ENCODE measurements at places on chromosomes 16 and 17.

DNA sequence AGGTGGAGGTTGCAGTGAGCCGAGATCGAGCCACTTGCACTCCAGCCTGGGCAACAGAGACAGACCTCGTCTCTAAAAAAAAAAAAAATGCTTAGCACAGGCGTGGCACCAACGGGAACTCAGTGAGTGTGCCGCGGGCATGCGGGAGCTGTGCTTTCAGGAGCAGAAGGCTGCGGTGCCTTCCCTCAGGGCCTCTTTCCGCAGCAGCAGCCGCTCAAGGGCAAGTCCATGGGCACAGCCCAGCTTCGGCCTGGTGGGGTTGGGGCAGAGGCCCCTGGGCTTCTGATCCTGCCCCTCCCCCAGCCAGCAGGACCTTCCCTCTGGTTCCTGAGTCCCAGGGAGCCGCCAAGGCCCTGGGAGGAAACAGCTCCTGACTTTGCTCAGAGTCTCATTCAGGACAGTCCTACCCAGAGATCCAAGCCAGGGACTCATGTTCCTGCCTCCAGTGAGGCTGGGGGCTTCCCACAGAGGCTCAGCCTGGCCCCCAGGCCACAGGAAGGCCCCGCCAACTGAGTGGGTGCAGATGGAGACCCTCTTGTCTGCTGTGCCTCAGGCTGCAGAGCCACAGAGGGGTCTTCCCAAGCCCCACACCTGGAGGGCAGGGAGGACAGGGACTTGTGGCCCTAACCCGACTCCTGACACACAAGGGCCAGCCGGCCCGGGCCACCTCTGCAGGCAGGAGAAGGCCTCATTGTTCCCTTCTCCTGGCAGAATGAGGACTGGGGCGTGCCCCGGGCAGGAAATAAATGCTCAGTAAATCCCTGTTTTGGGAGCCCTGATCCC is 3.3 kb upstream of the ZG16B start:
- no peak for DNase-seq

DNA sequence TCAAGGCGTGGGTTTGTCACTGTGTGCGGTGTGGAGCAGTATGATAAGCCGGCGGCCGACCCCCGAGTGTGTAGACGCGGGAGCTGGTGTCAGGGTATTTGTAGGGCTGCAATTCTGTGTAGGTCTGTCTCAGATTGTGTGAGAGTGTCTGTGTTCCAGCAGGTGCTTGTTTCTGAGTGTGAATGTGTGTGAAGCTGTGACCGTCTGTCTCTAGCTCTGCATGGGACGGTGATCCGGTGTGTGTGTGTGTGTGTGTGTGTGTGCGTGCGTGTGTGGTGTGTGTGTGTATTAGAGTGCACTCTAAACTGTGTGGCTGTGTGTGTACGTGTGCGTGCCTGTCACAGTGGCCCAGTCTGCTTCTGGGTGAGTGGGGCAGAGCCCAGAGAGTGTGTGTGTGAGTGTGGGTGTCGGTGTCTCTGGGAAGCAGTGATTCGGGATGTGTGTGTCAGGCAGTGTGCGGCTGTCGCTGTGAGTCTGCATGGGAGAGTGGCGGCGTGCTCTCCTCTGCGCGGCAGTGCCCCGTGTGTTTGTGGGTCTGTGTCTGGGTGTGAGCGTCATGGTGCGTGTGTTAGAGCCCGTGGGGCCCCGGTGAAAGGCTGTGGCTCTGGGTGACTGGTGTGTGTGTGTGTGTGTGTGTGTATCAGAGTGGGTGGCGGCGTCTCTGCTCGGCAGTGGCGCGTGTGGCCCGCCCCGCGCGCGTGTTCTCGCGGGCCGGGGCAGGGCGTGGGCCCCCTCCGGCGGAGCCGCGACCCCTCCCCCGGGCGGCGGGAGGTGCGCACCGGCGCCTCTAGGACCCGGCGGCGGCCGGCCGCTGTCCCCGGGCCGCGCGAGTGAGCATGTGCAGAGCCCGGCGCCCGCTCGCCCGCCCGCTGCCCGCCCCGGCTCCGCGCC is at the start of gene WSCD1:
TSS of gene WSCD1 (plus strand) at position 841 of the 891 bp plus-strand sequence. CDS start 10,280 bp downstream, outside the sequence.
- no peak for DNase-seq

DNA sequence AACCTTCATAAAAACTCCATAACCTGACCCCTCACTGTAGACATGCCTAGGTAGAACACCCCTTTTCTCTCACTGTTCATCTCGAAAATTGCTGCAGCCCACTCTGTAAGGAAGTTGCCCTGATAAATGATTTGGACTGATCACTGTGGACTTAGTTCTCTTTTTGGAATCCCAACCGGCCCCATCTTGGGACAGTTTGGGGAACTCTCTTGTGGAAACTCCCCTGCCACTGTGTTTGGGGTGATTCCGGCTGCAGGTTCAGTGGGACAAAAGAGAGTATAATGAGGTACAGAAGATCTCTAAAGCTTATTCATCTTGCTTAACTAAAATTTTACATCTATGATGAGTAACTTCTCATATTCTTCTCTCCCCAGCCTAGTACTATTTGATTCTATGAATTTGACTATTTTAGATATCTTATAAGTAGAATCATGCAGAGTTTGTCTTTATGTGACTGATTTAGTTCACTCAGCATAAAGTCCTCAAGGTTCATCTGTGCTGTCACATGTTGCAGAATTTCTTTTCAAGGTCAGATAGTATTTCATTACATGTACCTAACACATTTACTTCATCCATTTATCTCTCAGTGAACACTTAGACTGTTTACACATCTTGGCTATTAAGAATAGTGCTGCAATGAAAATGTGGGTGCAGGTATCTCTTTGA is 84.9 kb downstream of the ABCA8 start:
- DNase-seq = no peak

DNA sequence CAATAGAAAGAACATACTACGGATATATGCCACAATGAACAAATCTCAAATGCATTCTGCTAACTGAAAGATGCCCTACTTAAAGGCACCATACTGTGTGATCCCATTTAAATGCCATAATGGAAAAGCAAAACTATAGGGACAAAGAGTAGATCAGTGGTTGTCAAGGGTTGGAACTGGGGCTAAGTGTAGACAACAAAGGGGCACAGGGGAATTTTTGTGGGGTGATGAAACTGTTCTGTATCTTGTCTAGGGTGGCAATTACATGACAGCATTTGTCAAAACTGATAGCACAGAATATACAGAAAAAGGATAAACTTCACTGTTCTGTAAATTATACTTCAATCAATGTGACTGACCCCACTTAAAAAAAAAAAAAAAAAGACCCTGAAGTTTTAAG is 17.7 kb downstream of the GFOD2 start:
- no peak for DNase-seq

DNA sequence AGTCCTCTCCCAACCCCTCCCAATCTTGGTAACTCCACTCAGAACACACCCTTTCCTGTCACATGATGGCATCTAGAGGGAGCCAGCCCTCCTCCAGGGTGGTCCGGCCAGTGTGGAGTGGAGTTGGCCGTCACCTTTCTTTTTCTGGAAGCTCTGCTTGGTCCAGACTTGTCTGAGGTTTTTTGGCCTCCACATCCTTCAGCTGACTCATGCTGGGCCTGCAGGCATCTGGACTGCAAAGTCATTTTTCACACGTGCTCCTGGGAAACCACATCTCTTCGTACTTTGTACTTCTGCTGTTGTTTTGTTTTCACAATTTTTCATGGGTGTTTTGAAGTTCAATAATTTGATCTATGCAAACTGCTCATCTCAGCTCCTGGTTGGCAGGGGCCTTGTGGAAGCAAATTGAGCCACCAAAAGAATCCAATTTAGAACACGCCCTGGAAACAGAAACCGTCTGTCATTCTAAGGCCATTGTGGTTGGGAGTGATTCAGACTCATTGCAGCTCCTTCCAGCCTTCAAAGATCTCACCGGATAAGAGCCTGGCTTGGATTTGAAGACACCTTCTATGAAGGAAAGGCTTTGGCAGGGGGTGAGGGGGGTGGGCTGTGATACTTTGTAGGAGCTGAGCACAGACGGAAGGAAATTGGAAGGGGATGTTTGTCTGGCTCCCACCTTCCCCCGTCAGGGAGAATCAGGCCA is 42.4 kb upstream of the NF1 start:
- no peak for DNase-seq

GRCh38 chr16:2019921-2020831 is 591 bp downstream of the NPW start:
- DNase-seq = no peak

GRCh38 chr17:56350592-56350991 is 197.3 kb downstream of the ANKFN1 start:
- no peak for DNase-seq

DNA sequence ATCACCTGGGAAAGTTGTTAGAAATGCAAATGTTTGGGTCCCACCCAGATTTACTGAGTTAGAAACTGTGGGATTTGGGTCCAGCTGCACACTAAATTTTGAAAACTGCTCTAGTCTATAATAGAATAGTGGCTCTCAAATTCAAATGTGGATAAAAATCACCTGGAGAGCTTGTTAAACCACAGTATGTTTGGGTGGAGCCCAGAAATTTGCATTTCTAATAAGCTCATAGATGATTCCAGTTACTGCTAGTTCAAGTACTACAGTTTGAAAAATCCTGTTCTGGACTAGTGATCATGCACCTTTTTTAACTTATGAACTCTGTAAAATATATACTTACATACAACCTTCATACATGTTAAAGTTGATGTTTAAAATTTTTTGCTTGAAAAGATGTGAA is 27.8 kb downstream of the RABEP1 start:
- no peak for DNase-seq

DNA sequence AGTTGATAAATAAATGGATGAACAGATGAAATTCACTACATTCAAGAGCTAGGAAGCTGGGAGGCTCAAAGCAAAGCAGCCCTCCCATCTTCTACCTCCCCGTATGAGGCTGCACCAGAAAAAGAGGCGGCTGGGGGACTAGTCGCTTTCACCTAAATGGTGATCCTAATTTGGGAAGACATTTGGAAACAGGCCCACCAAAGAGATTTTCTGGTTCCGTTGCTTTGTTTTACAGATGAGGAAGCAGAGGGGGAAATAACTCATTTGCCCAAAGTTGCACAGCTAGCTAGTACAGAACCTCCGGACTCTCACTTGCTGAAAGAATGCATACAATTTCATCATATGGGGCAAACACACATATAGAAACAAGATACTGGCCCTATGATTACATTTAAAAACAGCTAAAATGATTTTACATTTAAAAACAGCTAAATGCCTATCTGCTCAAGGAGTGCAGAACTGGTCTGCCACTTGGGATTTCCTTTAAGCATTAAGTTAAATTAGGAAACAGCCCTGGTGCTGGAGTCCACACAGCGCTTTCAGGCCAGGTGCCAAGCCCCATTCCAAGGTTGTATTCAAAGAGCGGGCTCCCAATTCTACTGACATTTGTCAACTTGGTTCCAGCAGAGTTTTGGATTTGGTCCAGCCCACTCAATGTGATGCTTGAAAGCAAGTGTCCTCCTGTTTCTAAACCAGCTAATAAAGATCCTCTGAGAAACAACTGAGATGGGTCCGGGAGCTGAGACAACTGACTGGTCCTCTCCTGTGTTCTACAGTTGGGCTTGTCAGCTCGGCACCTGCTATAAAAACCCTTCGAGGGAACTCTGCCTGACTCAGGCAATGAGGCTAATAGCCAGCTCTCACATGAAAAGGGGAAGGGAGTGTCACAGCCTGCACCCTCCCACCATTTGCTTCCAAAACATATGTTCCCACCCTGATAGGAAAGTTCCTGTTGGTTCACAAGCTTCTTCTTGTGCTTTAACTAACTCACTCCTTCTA is 11.7 kb downstream of the ERN1 start:
- no peak for DNase-seq

DNA sequence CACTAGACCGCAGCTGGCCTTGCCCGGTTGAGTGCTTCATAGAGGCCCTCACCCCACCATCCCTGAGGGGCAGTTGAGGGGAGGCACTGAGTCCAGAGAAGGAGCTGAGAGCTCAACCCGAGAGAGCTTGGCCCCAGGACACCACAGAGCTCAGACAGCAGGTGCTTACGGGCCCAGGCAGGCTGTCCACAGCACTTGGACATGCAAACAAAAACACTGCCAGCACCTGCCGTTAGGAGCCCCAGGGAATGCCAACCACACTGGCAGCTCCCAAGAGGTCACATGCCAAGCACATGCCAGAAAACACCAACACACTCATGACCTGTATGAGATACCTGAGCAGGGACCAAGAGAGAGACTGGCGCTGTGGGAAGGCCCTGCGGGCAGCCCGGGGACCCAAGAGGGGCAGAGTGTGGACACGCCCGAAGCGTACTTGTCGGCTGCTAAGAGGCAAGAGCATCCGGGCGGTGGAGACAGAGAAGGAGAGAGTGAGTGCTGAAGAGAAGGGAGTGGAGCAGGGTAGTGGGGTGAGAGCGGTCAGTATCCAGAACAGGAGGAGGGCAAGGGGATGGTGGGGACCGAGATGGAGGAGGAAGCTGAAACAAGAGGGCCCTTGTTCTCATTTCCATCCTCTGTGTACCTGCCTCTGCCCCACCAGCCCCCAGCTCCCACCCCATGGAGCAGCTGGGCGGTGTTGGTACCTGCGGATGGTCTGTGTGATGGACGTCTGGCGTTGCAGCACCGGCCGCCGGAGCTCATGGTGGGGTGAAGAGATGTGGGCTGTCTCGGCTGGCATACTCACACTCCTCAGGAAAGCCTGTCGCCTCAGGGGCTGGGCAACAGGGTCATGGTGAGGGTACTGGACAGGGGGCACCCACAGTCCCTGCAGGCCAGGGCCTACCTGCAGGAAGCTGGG is 8.2 kb downstream of the RHBDF1 start:
- DNase-seq = no peak

GRCh38 chr16:55494994-55495421 is 13.9 kb upstream of the LPCAT2 start:
- no peak for DNase-seq

DNA sequence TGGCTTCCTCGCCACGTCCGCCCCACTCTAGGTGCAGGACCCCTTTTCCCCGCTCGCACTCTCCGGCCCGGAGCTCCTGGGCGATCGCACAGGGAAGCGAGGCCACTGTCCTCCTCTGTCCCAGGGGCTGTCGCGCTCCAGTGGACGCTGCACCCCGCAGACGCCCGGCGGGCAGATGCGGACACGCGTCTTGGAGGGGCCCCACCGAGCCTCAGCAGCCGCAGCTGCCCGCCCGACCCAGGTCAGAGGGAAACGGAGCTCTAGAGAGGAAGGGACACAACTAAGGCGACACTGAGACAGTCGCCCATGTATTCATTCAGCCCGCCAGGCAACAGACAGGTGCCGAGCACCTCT is 726 bp upstream of the SLC13A5 start:
- no peak for DNase-seq

- no peak for DNase-seq
Observed at GRCh38 chr16:24344784-24345183, 88.6 kb downstream of the CACNG3 start.

All from stimulated activated CD8-positive, alpha-beta memory T cell treated with anti-CD3 and anti-CD28 coated beads, Interleukin-4, amount 100 ng/mL, for 4 hours (primary cell).